ENCODE measurements at places on chromosomes 4 and X. TPM values are rescaled to one million over a fixed set of nuclear protein-coding genes. Genes with fewer than 3 reads are reported as not detected.

DNA sequence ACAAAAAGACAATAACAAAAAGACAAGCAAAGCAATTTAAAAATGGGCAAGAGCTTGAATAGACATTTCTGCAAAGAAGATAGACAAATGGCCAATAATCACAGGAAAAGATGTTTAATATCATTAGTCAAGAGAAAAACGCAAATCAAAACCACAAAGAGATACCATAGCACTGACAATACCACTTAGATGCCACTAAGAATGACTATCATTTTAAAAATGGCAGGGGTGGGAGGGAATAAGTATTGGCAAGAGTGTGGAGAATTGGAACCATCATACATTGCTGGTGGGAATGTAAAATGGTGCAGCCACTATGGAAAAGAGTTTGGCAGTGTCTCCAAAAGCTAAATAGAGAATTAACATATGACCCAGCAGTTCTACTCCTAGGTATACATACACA is 15.1 kb upstream of the EXOC1 start:
- no peak for DNase-seq

DNA sequence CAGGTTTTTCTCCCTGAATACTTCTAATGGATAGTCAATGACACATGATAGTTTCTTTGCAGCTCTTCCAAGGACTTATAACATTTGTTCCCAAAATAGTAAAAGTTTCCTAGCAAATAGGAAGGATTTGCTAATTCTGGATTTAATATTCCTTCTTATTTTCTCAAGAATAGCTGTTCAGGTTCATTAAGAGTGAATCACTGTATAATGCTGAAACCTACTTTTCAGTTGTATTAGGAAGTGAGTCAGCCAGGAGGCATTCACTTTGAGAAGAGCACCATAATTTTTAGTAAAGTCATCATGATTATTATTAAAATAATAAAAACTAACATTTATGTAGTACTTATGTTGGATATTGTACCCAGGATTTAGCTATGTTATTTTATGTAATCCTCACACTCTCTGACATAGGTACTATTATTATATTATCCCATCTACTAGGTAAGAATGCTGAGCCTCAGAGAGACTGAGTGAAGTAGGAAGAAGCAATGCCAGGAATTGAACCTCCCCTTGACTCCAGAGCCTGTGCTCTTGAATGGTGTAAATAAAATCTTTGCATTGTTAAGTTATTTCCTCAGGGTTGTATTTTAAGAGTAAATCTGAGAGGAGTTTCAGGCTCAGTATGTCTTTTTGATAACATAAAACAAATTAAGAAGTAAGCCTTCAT is 114.8 kb downstream of the REELD1 start:
- no peak for DNase-seq

- no peak for DNase-seq
Measured at GRCh38 chr4:105741548-105741947, 33.0 kb downstream of the GSTCD start.

NUDT11 gene
- not detected for total RNA-seq

GRCh38 chr4:16263056-16263455 is 36.8 kb upstream of the TAPT1 start:
- DNase-seq: no peak

DNA sequence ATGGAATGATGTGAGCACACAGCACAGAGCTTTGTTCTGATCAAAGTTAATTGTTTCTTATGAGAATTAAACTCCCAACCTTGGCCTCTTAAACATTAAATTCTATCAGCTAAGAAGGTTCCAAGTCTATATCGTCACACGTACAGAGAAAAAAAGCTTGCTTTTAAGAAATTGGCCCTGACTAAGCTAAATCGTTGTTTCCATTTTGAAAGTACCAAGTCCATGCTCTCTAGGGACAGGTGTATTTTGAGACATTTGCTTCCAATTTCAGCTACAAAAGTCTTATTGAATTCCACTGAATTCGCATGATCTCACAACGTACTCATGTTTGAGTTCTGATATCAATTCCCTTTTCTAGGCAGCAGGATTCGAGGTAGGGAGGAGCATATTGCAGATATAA is 157.4 kb downstream of the SHROOM3 start:
- DNase-seq: no peak

DNA sequence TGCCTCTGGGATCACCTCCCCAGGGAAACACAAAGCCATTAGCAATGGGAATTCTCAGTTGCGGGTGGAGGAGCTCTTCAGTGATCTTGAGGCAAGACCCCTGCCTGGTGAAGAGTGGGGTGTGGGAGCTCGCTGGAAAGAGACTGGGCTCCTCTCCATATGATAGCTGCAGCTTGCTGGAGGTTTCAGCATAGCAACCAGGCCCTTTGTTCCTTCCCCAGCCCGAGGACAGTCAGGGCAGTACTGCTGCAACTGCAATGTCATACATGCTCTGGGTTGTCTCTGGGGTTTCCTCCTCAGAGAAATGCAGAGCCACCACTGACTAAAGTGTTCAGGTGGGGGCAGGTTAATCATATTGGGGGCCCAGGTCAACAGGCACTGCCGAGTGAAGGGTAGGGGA is 81.3 kb downstream of the ARHGAP24 start:
- no peak for DNase-seq

DNA sequence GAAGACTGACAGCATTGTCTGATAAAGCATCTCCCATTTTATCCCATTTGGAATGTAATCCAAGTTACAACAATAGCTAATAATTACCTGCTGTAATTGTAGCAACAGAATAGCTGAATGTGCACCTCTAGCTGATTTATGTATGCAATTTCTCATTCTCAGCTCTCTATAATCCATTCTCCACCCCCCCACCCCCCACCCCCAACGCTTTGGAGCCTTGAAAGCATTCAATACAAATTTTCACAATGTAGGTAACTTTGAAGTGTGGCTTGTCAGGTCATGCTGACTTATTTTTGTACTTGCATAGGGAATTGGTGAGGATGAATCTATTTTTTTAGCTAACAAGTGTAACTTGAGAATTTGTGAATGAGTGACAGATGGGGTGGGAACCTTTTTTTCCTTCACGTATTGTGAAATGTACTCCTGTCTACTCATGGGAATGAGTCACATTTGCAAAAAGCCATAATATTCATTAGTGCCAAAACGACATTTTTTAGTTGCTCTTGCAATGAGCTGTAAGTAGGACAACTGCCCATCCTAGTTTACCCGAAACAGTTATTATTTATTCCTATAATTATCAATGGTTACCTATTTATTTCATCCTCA is 159.3 kb downstream of the PALLD start:
- DNase-seq: no peak

GRCh38 chr4:147182041-147182440 is 236.4 kb upstream of the TTC29 start:
- DNase-seq: no peak

DNA sequence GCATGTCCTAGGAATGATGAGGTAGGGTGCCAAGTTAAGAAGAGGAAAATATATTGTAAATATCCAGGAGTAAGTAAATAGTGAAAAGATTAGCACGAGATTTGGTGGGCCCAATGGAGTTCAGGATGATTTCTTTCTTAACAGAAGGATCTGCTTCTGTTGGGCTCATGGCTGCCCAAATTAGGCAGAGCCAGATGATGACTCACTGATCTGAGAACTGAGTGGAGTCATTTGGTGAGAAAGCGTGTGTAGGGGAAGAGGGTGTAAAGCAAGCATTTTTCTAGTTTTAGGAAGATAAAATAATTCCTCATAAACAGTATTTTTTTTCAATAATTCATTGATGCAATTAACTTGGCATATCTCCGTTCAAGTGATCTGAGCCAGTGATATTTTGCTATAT is 1.6 kb downstream of the TBX22 start:
- no peak for DNase-seq

DNA sequence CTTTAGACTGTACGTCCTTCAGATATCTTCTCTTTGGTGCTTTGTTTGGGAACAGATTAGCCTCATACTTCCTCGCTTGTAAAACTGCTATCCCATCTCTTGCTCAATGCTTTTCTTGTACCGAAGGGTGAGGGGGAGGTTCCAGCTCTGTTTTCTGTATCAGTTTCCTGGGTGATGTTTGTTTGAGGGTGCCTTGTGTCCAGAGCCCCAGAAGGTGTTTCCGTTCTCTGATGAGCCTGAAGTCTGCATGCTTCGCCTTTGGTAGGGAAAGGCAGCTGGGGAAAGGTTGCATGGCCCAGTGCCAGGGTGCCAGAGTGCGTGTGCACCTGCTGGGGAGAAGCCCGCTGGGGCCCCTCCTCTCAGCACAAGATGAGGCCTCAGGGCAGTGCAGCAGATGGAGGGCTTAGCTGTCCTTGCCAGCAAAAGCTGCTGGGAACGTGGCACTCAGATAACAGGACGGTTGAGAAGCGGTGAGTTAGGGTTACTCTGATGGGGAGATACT is 73.7 kb downstream of the TBL1X start:
- DNase-seq: no peak

- no peak for DNase-seq
Measured at GRCh38 chr4:157271166-157271869, 50.8 kb downstream of the GRIA2 start.

FGF5 gene
- not detected for total RNA-seq

DNA sequence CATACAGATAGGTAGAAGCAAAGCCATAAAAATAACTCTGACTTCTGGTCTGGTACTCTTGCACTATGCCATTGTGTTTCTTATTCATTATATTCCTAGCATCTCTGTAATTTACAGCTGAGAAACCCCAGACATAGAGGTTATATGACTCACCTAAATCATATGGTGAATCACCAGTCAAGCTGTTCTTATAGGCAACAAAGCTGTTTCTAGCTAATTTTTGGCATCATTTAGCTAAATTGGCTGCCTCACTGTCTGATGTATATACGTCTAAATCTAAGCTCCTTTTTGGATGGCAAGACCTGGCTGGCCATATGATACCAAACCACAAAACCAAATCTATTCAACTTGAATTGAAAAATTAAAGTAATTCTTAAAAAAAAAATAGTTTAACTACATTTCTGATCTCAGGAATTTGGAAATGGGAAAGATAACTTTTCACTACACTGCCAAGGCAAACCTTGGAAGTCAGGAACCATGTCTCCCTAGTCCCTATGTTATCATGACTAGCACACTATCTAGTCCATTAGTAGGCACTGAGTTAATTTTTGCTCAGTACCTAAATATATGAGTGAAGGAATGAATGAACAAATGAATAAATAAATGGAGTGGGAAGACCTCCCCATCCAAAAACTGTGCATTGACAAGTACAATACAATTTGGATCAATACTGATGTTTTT is 41.3 kb upstream of the STAG2 start:
- no peak for DNase-seq

DNA sequence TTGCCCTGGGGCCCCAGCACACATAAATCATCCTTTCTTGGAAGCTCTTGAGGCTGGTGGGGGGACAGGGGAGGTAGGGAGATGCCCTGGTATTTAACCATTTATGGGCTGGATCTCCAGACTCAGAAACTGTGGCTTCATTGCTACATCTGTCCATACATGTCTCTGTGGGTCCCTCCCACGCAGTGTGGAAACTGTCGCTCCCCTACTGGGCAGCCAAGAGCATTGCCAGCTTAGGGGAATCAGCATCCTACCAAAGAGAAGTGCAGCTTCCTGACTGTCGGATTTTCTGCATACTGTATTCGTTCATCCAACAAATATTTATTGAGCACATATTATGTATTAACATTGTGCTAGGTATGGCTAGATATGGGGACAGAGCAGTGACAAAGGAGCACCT is 3.7 kb downstream of the GRIPAP1 start:
- peak; percentile 10 for DNase-seq

GJB1 gene
- not detected for total RNA-seq

- DNase-seq: no peak
Measured at GRCh38 chr4:177555007-177555574, 112.9 kb upstream of the AGA start.

CSAG1 gene
- total RNA-seq: not detected

GAGE12H gene
- total RNA-seq: not detected

FAT1 gene
- total RNA-seq: 7.3 TPM

DNA sequence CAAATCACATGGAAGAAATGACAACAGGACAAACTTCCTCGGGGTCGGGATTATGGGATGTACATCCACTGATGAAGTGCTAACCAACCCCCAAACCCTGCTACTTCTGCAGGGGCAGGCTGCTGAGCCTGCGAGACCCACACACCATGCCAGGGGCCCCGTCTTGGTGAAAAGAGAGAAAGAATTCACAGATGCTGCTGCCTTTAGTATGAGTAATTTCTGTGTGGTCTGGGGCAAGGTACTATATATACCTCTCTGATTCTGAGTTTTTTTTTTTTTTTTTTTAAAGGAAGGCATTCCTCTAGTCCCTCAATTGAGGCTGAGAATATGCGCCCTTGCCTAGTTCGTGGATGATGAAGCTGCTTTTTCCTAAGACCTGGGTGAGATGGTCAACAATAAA is 24.8 kb downstream of the PDHA1 start:
- no peak for DNase-seq

- no peak for DNase-seq
Measured at GRCh38 chrX:154091678-154092077, 5.8 kb downstream of the MECP2 start.

INPP4B gene
- 24.0 TPM for total RNA-seq

DNA sequence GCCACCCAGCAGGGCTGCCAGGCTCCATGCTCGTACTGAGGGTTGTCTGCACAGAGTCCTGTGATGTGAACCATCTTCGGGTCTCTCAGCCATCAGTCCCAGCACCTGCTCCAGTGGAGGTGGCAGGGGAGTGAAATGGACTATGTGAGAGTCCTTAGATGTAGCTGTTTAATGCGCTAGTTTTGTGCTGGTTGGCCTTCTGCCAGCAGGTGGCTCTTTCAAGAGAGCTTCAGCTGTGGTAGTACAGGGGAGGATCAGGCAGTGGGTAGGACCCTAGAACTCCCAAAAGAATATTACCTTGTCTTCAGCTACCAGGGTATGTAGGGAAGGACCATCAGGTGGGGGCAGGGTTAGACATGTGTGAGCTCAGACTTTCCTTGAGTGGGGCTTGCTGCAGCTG is 1066.0 kb downstream of the GLUD2 start:
- no peak for DNase-seq

STAP1 gene
- total RNA-seq: 26.2 TPM

DNA sequence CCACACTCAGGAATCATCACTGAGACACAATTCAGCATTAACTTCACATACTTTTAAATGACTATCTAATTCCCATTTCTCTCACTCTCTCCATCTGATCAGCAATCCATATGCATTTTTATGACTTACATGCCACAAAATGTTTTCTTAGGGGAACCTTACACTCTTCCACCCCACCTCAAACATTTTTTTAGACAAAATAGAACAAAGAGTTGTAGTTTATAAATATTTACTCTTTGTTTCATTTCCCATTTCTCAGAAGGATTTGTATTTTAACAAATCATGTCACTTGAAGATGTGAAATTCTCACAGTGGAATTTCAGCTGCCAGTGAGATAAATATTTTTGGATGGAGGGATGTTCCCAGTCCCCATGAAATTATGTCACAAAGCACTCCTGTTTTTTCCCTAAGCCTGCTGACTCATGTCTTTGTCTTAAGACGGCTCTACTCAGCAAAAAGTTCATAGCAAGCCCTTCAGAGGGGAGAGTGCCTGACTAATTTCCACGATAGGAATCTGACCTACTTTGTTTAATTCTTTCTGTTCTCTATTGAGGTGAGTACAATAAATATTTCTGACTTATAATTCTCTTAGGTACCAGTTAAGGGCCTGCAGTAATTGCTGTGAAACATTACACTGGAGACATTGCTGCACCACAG is 257.7 kb downstream of the THOC2 start:
- DNase-seq: no peak

GRCh38 chrX:18039023-18039422 is 177.9 kb upstream of the RAI2 start:
- DNase-seq: no peak

All from spleen (tissue), 13 donors.